Parietal lobe (tissue), 2 donors: ENCODE measurements at places on chromosomes 13 and 19. TPM values are rescaled to one million over a fixed set of nuclear protein-coding genes. Genes with fewer than 3 reads are reported as not detected.

IFNL1 gene
- total RNA-seq: not detected

SWSAP1 gene
- 0.94 TPM for total RNA-seq

TPTE2 gene
- not detected for total RNA-seq

ZNF235 gene
- total RNA-seq: 32.9 TPM

ZNF699 gene
- total RNA-seq: 26.3 TPM

GIPC3 gene
- under 0.01 TPM for total RNA-seq

CD177 gene
- total RNA-seq: 0.31 TPM

PCDH17 gene
- total RNA-seq: 58.2 TPM
